ENCODE measurements at places on chromosomes 5 and 9.

DNA sequence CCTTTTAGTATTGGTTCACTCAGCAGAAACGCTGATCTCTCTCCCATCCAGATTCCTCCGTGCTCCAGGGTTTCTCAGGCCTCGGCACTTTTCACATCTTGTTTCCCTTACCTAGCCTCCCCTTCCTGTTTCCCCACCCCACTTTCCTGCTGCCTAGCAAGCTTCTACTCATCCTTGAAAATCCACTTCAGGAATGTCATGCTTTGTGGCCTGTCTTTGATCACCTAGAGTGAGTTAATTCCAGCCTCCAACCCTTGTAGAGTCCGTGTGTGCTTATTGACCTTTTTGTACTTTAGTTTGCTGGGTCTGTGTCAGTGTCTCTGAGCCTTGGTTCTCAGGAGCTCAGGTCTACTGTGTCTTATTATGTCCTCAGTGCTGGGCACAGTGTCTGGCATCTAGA is 116.6 kb downstream of the AOPEP start:
- DNase-seq: no peak

- no peak for DNase-seq
Measured at GRCh38 chr5:37957218-37957617, 117.4 kb upstream of the GDNF start.

- DNase-seq: no peak
Measured at GRCh38 chr5:78268356-78268755, 26.1 kb downstream of the AP3B1 start.

GRCh38 chr5:180915924-180916323 is 17.0 kb downstream of the BTNL8 start:
- no peak for DNase-seq

DNA sequence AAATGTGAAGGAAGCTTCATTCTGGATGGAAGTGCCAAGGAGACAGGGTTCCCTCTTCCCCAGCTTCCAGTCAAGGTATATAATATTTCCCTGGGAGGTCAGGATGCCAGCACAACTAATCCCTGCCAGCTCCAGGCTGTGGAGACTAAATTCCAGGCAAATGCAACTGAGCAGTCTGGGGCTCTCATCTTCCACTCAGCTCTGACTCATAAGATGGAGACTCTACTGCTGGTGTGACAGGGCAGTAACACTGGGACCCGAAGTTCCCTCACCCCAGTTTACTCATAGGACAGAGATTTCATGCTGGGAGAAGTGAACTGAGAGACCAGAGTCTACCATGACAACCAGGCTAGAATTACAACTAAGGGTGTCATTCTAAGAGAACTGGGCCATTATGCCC is 235.4 kb downstream of the FSTL4 start:
- no peak for DNase-seq

DNA sequence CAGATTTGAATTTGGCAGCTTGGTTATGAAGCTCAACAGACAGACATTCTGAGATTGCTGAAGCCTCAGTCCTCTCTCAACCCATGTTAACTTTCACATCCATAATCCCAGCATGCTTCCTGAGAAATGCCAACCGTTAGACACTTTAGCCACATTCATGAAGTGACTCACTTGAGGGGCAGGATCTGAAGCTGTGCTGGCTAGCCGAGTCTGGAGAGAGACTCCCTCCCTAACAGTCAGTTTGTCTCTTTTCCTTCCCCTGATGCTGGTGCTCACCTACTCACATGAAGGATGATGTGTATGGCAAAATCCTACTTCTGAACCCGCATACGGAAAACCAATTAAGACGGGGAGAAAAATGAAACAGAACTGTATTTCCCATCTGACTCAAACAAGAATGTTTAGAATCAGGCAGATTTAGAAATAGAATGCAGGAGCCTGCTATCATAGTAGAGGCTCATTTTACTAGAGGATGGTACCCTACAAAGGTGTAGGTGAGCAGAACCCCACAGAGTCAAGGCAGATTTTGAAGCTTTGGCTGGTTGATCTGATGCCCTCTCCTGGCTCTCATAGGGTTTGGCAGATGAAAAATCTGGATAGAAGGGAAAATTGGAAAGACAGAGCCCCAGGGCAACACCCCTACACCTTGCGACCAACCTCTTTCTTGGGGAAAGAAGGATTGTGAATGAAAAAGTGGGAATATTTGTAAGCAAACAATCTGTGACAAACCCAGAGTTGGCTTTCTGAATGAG is 150.9 kb upstream of the LHFPL2 start:
- no peak for DNase-seq

- DNase-seq: no peak
Measured at GRCh38 chr5:66597183-66597757, 1.1 kb downstream of the MAST4 start.

- DNase-seq: no peak
Measured at GRCh38 chr5:56066931-56067450, 72.2 kb upstream of the IL6ST start.

DNA sequence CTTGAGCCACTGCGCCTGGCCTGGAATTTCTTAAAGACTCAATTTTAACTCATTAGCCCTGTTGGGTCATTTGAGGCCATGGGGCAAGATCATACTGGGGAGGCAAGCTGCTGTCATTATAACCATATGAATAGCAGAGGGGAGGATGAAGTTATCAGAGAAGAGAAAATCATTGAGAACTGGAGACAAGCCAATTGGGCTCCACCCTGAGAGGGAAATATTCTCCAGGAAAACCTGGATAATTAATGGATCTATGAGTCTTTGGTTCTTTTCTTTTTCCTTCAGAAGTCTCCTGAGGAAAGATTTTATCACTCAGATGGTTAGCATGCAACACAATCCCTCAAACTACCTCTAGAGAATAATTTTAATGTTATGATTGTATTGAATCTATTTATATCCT is 569.6 kb upstream of the TUSC1 start:
- no peak for DNase-seq

DNA sequence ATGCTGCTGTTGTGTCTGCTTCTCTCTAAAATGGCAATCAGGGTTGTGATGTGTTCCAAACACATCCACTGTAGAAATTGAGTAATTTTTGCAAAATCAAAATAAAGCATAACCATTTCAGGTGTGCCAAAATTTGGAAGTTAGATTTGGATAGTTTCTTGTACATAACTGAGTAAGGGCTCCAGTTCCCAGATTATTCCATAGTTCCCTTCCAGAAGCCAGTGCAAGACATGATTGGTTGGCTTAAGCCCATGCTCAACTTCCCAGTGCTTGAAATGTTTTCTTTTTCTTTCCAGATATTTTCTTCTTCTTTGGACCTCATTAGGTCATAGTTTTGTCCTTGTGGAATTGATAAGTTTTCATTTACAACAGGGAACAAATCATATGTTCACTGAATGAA is 64.2 kb downstream of the SNCAIP start:
- no peak for DNase-seq

GRCh38 chr5:95986001-95986400 is 24.4 kb upstream of the ELL2 start:
- no peak for DNase-seq

- no peak for DNase-seq
Measured at GRCh38 chr9:31255211-31255610, 1129.2 kb upstream of the ACO1 start.

GRCh38 chr9:71459082-71459481 is 309.2 kb downstream of the CEMIP2 start:
- no peak for DNase-seq

GRCh38 chr5:179791881-179792611 is 1.7 kb upstream of the LTC4S start:
- no peak for DNase-seq

Data from stimulated activated CD8-positive, alpha-beta memory T cell treated with anti-CD3 and anti-CD28 coated beads, Interleukin-4, amount 100 ng/mL, for 1 hour (primary cell).